ENCODE measurements at places on chromosomes 5 and 9.
A peak's percentile ranks its signal among the peaks of the same experiment; 100 is the strongest.

DNA sequence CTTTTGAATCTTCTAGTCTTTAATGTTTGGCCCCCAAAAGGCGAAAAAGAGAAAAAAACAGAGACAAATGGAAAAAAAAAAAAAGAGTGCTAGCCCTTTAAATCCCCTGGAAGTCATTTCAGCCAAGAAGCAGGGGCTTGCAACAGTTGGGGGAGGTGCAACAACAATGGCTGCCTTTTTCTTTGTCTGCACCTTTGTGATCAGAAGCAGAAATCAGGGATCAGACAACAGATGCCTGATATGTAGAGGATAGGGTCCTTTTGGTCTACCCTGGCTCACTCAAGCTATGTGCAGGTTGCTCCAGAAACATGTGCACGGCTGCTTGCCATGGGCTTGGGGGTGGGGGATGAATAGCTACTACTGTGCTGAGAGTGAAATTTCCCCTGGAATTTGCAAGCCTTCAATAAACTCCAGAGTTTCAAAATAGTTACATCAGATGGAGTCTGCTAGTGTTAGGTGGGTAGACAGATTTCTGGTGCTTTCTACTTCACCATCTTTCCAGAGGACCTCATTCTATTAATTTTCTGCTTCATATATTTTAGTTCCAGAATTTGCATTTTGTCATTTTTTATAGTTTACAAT, 150.9 kb downstream of the FGF18 start:
- H3K4me3 ChIP-seq, result no peak overlapping the region
- H3K27ac ChIP-seq, result no peak overlapping the region
- H3K36me3 ChIP-seq, result peaks cover 3% of the 10 kb centered on the region
- H3K27me3 ChIP-seq, result peaks cover 15% of the 10 kb centered on the region
- no peak for DNase-seq

- DNase-seq, result no peak
- H3K36me3 ChIP-seq, result no peaks in the 10 kb centered on the region
- no peaks in the 10 kb centered on the region for H3K27me3 ChIP-seq
- no peaks in the 10 kb centered on the region for H3K4me1 ChIP-seq
- H3K27ac ChIP-seq, result no peak overlapping the region
Observed at GRCh38 chr5:109483395-109483971, 73.7 kb upstream of the PJA2 start.

DNA sequence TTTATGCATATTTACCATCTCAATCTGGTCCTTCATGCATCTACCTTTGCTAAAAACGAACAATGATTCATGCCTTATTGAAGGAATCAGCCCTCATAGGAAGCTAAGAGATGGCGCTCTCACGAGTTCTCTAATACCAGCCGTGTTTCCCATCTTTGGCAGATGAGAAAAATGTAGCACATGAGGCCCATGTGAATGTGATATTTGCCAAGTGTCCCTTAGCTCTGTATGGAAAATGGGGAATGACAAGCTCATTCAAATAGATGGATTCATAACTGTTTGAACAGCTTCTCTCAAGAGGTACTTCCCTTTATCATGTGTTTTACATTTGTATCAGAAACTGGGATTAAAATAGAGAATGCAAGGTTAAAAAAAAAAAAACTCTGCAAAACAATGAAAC, 66.1 kb downstream of the TTC39B start:
- H3K27ac ChIP-seq, result no peak overlapping the region
- H3K4me3 ChIP-seq, result no peak overlapping the region
- H3K27me3 ChIP-seq, result no peaks in the 10 kb centered on the region
- DNase-seq, result no peak
- peaks cover 61% of the 10 kb centered on the region for H3K36me3 ChIP-seq

DNA sequence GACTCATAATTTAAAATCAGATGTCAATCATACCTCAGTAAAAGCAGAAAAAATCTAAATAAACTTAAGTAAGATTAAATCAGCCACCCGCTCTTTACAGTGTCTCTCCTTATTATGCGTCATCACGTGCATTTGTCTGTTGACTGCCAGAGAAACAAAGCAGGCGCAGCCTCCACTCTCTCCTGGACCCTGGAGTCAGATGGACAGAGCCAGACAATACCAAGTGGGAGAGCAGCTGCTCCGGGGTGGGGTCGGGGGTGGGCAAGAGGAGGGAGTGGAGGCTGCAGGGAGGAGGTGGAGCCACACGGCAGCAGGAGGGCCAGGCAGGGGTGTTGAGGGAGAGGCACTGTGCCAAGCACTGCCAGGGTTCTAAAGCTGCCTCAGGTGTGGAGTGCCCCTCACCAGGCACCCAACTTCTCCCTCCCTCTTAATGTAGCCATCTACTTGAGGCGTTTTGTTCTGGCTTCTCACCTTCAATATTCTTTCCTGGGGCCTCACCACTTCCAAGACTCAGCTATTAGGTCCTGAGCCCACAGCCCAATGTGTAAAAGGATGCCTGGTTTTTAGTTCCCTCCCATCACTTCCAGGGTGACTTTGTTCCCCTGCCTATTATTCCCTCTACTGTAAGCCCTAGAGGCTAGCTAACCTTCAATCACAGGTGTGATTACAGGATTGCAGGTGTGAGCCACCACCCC, 96.3 kb downstream of the GLDC start:
- peaks cover under 1% of the 10 kb centered on the region for H3K27me3 ChIP-seq
- H3K27ac ChIP-seq, result no peak overlapping the region
- peaks cover 2% of the 10 kb centered on the region for H3K4me1 ChIP-seq
- H3K4me3 ChIP-seq, result no peak overlapping the region
- no peak for DNase-seq

- no peaks in the 10 kb centered on the region for H3K4me1 ChIP-seq
- no peaks in the 10 kb centered on the region for H3K36me3 ChIP-seq
- H3K27ac ChIP-seq, result no peak overlapping the region
- DNase-seq, result no peak
- no peak overlapping the region for H3K4me3 ChIP-seq
Observed at GRCh38 chr5:128408622-128409021, 129.4 kb downstream of the FBN2 start.

DNA sequence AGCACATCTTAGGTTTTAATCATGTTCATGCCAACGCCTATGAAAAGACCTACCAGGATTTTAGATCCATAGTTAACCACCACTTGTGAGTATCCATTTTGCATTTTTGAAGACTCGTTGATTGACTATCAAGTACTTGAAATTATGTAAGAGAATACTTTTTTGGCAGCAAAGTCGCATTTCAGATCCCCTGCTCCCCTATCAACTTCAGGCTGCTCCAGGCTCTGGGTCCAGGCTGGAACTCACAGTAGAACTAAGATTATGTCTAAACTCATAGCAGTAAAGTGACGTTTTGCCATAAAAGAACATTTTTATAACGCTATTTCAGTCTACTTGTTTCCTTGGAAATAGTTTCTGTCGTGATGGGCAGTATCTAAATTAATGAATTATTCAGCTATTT, 267.7 kb downstream of the FANCC start:
- DNase-seq, result no peak
- peaks cover 7% of the 10 kb centered on the region for H3K4me1 ChIP-seq
- H3K27me3 ChIP-seq, result peaks cover 42% of the 10 kb centered on the region
- H3K27ac ChIP-seq, result no peak overlapping the region
- peaks cover 2% of the 10 kb centered on the region for H3K36me3 ChIP-seq
- no peak overlapping the region for H3K4me3 ChIP-seq

GRCh38 chr5:172692981-172693380, 51.9 kb downstream of the NEURL1B start:
- H3K27me3 ChIP-seq, result no peaks in the 10 kb centered on the region
- H3K36me3 ChIP-seq, result no peaks in the 10 kb centered on the region
- no peak for DNase-seq
- H3K4me1 ChIP-seq, result peaks cover 13% of the 10 kb centered on the region
- no peak overlapping the region for H3K27ac ChIP-seq
- no peak overlapping the region for H3K4me3 ChIP-seq

- DNase-seq, result no peak
- H3K36me3 ChIP-seq, result no peaks in the 10 kb centered on the region
- no peaks in the 10 kb centered on the region for H3K4me1 ChIP-seq
- no peaks in the 10 kb centered on the region for H3K27me3 ChIP-seq
Observed at GRCh38 chr5:6472792-6473191, 24.1 kb downstream of the UBE2QL1 start.

DNA sequence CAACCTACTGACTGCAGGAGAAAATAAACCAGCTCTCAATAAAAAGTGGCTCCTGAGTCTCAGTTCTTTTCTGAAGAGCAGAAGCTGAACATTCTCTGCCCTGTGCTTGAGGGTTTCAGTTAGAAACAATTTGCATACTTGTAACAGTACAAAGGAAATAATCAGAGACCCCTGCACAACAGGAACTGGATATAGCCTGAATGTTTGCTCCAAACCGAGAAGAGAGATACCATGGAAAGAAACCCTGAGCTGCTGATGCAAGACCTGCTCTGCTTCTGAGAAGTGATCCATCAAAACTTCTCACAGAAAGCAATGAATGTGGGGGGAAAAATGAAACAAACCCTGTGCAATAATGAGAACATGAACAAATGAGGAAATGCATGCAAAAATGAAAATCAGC, 592.9 kb downstream of the SEMA5A start:
- DNase-seq, result no peak
- H3K4me1 ChIP-seq, result no peaks in the 10 kb centered on the region
- H3K4me3 ChIP-seq, result no peak overlapping the region

- no peaks in the 10 kb centered on the region for H3K36me3 ChIP-seq
- no peaks in the 10 kb centered on the region for H3K4me1 ChIP-seq
- H3K27ac ChIP-seq, result no peak overlapping the region
- peaks cover 4% of the 10 kb centered on the region for H3K27me3 ChIP-seq
- no peak overlapping the region for H3K4me3 ChIP-seq
- DNase-seq, result no peak
Observed at GRCh38 chr5:134249469-134250379, 23.9 kb upstream of the PPP2CA start.

GRCh38 chr9:107755246-107755645, 265.7 kb upstream of the KLF4 start:
- no peaks in the 10 kb centered on the region for H3K36me3 ChIP-seq
- no peak overlapping the region for H3K27ac ChIP-seq
- H3K4me1 ChIP-seq, result no peaks in the 10 kb centered on the region
- H3K27me3 ChIP-seq, result peaks cover 4% of the 10 kb centered on the region
- no peak for DNase-seq

- H3K27me3 ChIP-seq, result peaks cover 1% of the 10 kb centered on the region
- H3K36me3 ChIP-seq, result no peaks in the 10 kb centered on the region
- DNase-seq, result no peak
- H3K4me3 ChIP-seq, result no peak overlapping the region
- no peaks in the 10 kb centered on the region for H3K4me1 ChIP-seq
Observed at GRCh38 chr5:135182675-135183074, 148.6 kb upstream of the PITX1 start.

- peak within 1 kb of the TSS; percentile 83 for H3K27ac ChIP-seq
- peaks cover 26% of the 10 kb centered on the region for H3K4me1 ChIP-seq
- peak within 1 kb of the TSS; percentile 84 for H3K4me3 ChIP-seq
- peaks cover 2% of the 10 kb centered on the region for H3K36me3 ChIP-seq
Observed at GRCh38 chr9:126860077-126860756, at the start of gene ZBTB34. Gene ZBTB34 (plus strand): TSS chr9:126860639. CDS start chr9:126879400, 18,761 bp downstream.

- H3K27ac ChIP-seq, result no peak overlapping the region
- no peaks in the 10 kb centered on the region for H3K36me3 ChIP-seq
- H3K27me3 ChIP-seq, result no peaks in the 10 kb centered on the region
- H3K4me3 ChIP-seq, result no peak overlapping the region
- DNase-seq, result no peak
Observed at GRCh38 chr5:150073677-150074076, 12.7 kb downstream of the CSF1R start.

DNA sequence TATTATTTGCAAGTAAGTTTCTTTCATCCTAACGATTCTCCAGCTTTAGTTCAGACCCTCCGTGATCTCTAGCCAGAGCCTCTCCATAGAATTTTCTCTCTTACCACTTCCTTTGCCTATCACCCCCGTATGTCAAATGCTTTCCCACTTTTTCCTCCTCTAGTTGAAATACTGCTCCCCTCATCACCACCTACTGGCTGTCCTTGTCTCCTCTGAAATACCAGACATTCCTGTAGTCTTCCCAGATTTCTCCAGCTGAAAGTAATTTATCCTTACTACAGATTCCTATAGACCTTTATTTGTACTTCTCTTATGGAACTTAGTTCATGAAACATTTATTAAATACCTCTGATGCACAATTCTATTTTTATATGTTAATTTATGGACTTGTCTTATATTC, 36.0 kb upstream of the GLIPR2 start:
- H3K27ac ChIP-seq, result no peak overlapping the region
- H3K4me1 ChIP-seq, result peaks cover 7% of the 10 kb centered on the region
- H3K4me3 ChIP-seq, result no peak overlapping the region
- no peaks in the 10 kb centered on the region for H3K36me3 ChIP-seq

DNA sequence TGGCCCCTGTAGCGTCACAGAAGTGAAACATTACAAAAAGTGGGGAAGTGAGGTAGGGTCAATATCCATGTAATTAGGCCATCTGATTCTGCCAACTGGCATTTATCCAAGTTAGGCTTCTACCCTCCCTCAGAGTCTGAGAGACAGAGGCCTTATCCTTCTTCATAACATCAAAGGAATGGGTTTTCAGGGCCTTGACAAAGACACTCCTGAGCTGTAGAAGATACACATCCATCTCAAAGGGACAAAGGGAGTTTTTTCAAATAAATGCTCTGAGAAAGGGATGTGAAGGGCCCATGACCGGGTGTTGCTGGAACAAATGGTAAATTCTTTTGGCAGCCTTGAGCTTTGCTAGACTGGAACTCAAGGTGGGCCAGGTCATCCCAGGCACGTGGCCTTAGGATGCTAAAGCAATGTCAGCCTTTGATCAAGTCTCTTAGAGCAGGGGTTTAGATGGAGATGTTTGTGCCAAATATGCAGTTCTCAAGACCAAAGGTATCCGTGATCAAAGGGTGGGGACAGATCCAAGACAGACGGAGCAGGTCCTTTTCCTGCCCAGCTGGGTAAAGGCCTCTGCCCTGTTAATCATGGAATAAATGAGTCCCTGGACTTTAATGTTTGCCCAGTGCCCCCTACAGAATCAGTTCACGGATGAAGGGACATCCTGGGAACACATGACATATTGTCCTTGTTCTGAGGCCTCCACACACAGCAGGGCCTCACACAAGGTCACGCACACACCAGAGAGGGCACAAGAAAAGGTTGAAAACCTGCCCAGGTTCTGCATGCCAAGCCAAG, 10.0 kb upstream of the FAM169A start:
- no peaks in the 10 kb centered on the region for H3K36me3 ChIP-seq
- H3K27me3 ChIP-seq, result no peaks in the 10 kb centered on the region
- H3K27ac ChIP-seq, result no peak overlapping the region
- no peak for DNase-seq
